ENCODE measurements at places on chromosomes 7 and 10.

DNA sequence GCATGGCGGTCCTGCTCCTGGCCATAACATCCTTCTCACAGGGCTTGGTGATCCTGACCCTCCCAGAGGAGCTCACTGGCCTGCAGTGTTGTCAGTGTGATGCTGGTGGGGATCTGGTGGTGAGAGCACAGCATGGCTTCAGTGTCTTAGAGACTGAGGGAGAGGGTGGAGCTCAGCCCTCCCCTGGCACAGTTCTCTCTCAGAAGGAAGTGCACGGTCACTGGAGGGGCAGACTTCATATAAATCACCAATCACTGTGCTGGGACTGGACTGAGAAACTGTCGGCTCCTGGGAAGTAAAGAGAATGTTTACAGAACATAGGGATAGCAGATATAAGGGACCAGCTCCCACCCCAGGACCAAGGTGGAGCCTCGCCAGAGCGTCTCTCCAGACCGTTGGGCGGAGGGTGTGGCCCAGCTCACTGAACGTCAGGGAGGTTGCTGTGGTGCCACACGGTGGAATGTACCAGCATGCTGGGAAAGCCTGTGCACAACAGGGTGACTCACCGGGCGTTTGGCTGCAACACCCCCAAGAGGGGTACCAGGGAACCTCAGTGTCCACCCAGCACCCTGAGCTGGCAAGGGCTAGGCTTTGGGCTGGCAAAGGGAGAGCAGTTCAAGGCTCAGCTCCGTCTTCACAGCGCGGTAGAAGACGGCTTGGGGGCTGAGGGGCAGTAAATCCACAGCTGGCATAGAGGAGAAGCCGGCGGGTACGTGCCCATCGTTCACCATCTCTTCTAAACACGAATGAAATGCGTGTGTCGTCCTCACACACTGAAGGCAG, 8.8 kb upstream of the GET4 start:
- peaks cover 5% of the 10 kb centered on the region for H3K4me1 ChIP-seq
- no peak for DNase-seq
- H3K27me3 ChIP-seq: no peaks in the 10 kb centered on the region

GRCh38 chr7:123771256-123771655, 22.5 kb upstream of the WASL start:
- no peak overlapping the region for H3K4me3 ChIP-seq
- no peak for DNase-seq
- H3K27me3 ChIP-seq: peaks cover 4% of the 10 kb centered on the region
- H3K27ac ChIP-seq: no peak overlapping the region
- H3K36me3 ChIP-seq: no peaks in the 10 kb centered on the region

GRCh38 chr7:48090095-48090805, 1.2 kb downstream of the UPP1 start:
- DNase-seq: peak; percentile 49
- H3K36me3 ChIP-seq: peaks cover 7% of the 10 kb centered on the region
- no peak overlapping the region for H3K27ac ChIP-seq
- H3K4me1 ChIP-seq: peaks cover 53% of the 10 kb centered on the region
- H3K4me3 ChIP-seq: peak overlapping the region; percentile 82

GRCh38 chr7:40095695-40096327, 38.6 kb downstream of the MPLKIP start:
- no peaks in the 10 kb centered on the region for H3K27me3 ChIP-seq
- H3K4me1 ChIP-seq: no peaks in the 10 kb centered on the region
- no peak overlapping the region for H3K27ac ChIP-seq
- H3K36me3 ChIP-seq: peaks cover 20% of the 10 kb centered on the region
- no peak overlapping the region for H3K4me3 ChIP-seq

Data from osteoblast (primary cell).